Activated naive CD4-positive, alpha-beta T cell treated with anti-CD3 and anti-CD28 coated beads, Interleukin-2, amount 10 ng/mL, durations not matched to agents 7 days and 5 days (primary cell): ENCODE measurements at places on chromosomes 7 and 10.

DNA sequence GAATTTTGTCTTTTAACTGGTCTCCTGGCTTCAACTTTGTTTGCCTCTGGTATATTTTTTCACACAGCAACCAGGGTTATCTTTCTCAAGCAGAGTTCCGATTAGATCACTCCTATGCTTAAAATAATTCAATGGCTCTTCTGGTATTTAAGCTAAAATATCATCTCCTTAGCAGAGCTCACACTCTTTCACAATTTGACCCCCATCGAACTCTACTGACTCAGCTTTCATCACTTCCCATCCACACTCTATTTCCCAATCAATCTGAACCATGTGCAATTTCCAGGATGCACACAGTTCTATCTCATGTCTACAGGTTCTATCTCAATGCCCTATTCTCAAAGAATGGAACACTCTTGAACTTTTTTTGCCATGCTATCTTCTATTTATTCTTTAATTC lies 809.5 kb downstream of the GRID1 start:
- no peak for DNase-seq

DNA sequence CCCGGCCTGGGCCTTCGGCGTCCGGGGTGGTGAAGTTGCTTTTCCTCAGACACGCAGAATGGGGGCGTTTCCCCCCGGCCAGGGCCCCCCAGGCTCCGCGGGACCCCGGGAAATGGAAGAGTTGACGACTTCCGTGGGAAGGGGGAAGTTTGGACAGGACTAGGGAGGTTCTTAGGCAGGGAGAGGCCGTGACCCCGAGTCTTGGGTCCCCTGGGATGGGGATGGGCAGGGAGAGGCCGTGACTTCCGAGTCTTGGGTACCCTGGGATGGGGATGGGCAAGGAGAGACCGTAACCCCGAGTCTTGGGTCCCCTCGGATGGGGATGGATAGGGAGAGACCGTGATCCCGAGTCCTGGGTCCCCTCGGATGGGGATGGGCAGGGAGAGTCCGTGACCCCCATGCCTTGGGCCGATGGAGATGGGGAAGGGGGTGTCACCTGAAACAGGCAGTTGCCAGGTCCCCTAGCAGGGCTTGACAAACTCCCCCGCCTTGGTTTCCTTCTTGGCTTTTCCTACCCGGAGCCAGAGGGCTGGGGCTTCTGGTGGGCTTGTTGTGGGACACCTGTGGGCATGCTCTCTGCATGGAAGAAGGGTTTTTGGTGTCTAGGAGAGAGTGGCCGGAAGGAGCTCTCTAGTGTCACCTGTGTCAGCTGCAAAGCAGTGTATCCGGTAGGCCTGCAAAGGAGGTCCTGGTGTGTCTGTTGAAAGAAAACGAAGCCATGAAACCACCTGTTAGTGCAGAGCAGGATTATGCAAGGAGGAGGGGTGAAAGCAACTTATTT lies 1.1 kb downstream of the TRRAP start:
- DNase-seq: peak; percentile 83

GRCh38 chr10:23344241-23344841 lies at the start of gene C10orf67:
Gene C10orf67 (minus strand): TSS chr10:23344797. CDS start chr10:23344774, 23 bp downstream.
- DNase-seq: peak; percentile 60

GRCh38 chr10:96743988-96744585 lies 23.8 kb upstream of the PIK3AP1 start:
- DNase-seq: no peak

DNA sequence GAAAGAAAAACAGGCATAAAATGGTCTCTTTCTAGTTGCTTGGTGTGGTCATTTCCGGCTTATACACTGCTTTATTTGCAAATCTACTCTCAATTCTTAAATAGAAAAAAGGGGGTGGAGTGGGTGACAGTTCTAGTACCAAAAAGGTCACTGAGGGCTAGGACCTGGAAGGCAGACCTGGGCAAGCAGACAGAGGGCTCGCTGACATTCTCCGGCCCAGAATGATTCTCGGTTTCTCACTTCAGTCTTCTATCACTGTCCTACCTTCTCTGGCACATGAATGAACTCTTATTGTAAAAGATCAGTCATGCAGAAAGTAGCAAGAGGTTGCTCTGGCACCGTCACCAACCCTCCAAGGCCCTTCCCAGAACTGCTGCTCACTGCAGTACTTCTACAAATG lies 54.0 kb downstream of the MALSU1 start:
- DNase-seq: no peak

- peak; percentile 25 for DNase-seq
Measured at GRCh38 chr10:115093776-115094408, 727 bp downstream of the ATRNL1 start.

- DNase-seq: no peak
Measured at GRCh38 chr10:46220187-46220586, 66.6 kb upstream of the ANTXRL start.

DNA sequence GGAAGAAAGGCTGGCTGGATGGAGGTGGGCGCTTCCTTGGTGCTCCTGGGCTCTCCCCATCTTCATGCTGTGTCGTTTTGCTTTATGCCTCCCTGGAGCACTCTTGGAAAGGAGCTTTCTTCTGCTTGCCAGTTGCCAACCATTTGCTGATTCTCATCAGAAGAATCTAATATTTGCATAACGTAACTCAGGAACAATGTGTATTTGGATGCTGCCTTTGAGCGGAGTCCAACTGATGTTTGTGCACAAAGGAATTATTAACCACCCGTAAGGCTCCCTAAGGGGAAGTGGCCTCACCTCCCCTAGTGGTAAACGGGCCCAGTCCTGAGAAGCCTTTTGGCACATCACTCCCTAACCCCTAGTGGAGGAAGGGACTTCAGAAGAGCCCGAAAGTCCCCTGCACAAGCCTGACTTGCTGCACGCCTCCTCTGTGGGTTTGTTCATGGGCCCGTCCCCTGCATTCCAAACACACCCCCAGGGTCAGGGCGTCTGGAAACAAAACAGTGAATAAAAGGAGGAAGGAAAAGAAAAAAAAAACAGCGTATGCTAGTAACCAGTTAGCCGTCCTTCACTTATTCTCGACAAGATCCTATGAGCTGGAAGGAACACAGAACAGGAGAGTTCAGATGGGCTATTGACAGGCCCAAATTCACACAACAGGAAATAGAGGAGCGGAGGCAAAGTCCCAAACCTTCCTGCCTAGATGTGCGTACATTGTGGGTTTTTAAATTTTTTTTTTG lies 602.2 kb downstream of the LRMDA start:
- DNase-seq: no peak

- no peak for DNase-seq
Measured at GRCh38 chr7:74514131-74514591, 60.5 kb downstream of the GTF2IRD1 start.

DNA sequence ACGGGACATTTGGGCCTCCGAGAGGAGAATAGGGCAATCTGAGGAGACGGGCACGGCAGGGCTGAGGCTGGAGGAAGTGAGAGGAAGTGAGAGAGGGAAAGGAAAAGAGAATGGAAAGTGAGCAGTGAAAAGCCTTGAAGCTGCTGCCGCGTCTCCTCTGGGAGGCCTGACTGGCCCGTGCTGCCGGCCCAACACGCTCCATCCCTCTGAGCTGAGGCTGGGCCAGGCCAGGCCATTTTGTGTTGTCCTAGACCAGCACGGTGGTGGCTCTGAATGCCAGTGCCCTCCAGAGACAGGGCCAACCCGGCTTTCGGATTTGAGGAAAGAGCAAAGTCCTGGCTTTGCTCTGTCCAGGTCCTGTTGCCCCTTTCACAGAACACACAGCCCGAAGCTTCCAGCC lies 361.1 kb upstream of the SHH start:
- DNase-seq: no peak

DNA sequence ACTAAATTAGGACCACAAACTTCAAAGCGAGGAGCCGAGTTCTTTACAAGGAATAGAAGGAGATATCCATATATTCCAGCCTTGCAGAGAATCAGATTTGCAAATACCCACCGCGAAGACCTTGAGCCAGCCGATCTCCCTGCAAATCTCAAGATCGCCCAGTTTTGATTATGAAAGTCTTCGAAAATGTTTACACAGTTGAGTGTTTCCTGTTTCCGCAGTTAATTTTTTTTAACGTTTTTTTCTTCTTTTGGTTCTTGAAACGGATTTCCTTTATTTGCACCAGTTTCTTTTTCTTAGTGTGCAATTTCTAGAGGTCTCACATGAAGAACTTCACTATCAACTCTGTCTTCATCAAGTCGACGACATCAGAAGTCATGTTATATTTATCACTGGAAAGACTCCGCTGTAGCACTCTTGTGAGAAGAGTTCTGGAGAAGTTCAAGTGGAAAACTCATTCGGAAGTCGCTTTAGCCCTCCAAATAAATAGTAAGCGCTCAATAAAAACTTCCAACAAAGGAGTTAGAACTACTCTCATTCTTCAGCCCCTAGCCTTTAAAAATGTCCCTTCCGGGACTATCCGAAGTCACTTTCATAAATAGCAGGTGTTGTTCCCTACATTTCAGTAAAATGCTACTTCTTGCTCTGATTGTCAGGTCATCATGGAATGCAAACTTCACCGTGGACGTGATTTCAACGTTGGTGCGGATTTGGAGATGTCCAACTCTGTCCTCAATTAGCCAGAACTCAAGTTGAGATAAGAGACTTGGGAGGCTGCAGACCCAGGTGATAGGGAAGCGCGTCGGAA lies 11.9 kb upstream of the SPAG6 start:
- DNase-seq: peak; percentile 46

DNA sequence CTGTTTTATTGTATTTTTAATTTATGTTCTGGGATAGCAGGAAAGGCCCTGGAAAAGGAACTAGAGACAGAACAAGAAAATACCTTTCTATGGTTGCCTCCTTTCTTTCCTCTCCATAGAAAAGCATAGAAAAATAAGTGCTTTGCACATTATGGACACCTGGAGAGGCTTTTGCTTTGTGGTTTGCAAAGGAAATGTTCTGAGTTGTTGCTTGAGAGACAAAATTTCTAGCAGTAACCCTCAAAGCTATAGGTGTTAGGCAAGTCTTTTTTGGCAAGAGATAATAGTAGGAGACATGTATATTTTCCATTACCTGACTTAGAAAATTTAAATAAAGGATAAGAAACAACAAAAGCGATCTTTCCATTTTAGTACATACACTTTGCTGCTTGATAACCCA lies 378.6 kb upstream of the PRKCQ start:
- DNase-seq: no peak

DNA sequence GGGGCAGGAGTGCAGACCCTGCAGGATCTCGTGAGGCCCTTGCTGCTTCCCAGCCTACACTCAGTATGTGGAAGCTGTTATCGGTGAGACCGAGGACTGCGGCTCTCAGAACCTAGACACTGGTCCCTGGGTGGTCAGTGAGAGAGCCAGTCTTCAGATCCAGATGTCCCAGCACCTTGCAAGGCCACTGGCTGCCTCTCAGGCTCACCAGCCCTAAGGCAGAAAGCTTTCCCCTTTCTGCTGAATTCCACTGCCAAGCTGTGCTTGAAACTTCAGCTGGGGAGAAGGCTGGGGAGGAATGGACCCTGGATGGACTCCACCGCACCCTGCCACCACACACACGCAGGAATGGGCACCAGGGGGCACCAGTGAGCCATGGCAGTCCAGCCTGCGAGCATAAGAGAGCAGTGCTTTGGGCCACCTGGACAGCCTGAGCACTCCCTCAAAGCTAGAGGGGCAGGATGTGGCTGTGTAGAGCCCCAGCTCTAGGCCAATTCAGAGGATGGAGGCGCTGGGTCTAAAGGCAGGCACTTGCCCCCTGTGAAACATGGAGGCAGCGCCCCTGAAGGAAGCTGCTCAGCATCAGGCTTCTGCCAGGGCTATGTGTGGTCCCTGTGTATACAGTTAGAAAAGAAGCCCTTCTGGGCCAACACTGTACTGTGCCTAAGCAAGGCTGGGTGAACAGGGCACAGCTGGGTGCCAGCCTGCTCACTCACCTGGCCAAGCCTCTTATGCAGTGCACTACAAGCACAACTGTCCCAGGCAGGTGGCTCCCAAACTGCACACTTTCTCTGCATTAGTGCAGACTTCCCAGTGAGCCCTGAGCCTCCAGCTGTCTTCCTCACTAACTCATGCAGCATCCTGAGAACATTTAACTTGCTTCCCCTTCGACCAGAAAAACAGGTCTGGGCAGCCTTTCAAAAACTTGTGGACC lies 21.6 kb downstream of the TMEM72 start:
- peak; percentile 89 for DNase-seq

- no peak for DNase-seq
Measured at GRCh38 chr7:63093481-63093880, 905.2 kb upstream of the ZNF722 start.

DNA sequence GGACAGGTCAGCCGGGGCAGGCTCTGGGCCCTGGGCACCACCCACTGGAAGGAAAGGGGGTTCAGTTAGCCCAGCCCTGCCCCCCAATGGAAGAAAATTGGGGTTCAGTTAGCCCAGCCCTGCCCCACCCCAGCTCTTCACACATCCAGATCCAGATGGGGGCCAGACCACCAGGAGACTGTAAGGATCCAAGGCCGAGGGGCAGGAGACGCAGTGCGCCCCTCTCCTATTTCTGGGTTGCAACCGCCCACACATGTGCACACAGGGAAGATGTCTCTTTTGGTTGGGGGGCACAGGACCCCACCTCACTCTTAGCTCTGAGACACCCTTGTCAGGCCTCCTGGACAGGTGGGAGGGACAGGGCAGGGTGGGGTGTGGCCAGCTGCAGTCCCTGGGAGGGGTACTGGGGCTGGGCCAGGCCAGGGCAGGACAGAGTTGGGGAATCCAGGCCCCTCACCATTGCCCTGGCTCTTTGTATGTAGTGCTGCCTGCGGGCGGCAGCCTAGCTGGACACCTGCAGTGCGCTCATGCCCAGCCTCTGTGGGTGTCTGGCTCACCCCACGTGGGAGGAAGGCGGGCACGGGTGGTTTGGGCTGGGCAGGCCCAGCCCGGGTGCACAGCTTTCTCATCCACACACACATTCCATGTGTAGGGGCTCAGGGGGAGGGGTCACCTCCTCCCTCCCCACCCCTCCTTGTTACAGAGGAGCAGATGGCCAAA lies 141.2 kb downstream of the LHPP start:
- no peak for DNase-seq

DNA sequence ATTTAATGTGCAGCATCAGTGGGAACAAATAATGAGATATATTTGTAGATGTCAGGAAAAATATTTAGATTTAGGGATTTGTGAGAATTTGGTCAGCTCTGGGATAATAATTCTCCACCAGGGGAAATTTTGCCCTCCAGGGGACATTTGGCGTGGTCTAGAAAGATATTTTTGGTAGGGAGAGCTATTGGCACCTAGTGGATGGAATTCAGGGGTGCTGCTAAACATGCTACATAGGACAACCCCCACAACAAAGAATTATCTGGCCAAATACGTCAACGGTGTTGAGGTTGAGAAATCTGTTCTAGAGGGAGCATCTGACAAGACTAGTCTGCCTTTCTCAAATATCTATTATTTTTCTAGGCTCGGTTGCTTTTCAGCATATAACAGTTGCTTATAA lies 2.1 kb downstream of the ADK start:
- DNase-seq: no peak

- DNase-seq: no peak
Measured at GRCh38 chr10:18786478-18786877, 127.2 kb downstream of the ARL5B start.

GRCh38 chr7:148264933-148265557 lies 325.5 kb upstream of the C7orf33 start:
- no peak for DNase-seq
